ENCODE measurements at places on chromosomes 5 and 9. TPM values are rescaled to one million over a fixed set of nuclear protein-coding genes. Genes with fewer than 3 reads are reported as not detected.

The SOWAHA gene
- total RNA-seq = 0.07 TPM

The EQTN gene
- total RNA-seq = not detected

The ADRA1B gene
- not detected for total RNA-seq

The HTR4 gene
- not detected for total RNA-seq

The HAVCR2 gene
- total RNA-seq = 6.6 TPM

The IFNA21 gene
- total RNA-seq = not detected

The RORB gene
- total RNA-seq = not detected

The ORM2 gene
- total RNA-seq = not detected

The ACOT12 gene
- not detected for total RNA-seq

- no peaks in the 10 kb centered on the region for H3K36me3 ChIP-seq
- DNase-seq = no peak
- no peaks in the 10 kb centered on the region for H3K27me3 ChIP-seq
- no peaks in the 10 kb centered on the region for H3K4me1 ChIP-seq
Observed at GRCh38 chr5:116518423-116518822, 56.2 kb downstream of the SEMA6A start.

DNA sequence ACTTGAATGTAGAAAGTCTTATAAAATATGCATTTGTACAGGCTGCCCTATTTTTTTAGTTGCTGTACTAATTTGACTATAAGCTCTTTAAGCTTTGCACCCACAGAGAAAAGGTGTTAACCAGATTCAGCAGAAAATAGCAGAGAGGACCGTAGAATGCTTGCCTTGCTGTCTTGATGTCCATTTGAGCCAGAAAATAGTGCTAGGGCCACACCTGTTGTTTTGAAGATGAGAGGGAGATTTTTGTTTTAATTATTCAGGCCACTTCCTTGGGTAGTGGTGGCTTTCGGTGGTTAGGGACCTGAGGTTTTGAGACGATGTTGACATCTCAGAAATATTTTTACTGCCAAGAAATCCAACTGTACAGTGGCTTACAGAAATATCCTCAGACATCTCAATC, 196.0 kb downstream of the SPATA31D1 start:
- no peaks in the 10 kb centered on the region for H3K36me3 ChIP-seq
- DNase-seq = no peak
- H3K4me1 ChIP-seq = no peaks in the 10 kb centered on the region
- H3K27me3 ChIP-seq = no peaks in the 10 kb centered on the region
- no peak overlapping the region for H3K4me3 ChIP-seq

DNA sequence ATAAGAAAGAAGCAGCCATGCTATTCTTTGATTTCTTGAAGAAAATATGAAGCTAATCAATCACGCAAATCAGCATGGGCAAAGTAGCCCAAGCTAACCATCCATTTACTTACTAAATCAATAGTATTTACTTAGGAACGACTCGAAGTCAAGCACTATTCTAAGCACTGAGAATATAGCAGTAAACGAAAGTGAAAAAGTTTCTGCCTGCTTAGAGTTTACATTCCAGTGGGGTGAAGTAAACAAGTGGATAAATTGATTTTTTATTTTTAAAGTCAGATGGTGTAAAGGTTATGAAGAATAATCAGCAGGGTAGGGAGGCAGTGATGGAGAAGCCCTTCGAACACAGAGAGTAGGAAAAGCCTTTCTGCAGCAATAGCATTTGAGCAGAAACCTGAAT, 5.5 kb downstream of the TSTD2 start:
- H3K4me1 ChIP-seq = peaks cover 11% of the 10 kb centered on the region

DNA sequence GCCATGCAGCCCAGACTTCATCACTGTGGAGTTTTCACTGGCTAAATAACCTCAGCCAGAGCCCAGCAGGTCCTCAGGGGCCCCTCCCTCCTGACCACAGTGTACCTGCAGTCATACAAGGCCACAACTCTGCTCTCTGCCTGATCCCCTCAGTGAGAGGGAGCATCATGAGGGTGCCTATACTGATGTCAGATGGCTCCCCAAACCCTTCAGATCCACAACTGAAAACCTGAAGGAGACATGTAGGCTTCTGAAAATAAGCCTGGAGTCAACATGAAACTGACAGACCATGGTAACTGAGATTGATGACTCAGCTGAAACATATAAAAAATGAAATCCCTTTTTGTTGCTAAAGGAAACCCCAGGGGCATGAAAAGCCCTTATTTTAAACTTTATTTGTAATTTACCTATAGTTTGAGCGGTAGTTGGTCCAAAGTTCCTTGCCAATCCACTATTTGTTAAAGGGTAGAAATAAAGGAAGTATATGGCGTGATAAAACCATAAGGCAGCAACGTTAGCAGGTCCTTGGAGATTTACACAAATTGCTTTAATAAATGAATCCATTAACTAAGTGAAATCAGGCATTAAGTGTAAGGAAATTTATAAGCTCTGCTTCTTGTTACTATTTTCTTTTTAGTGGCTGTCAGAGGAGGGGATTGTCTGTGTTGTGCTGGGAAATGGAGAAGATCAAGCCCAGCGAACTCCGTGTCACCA, 68.3 kb downstream of the FGF1 start:
- no peaks in the 10 kb centered on the region for H3K36me3 ChIP-seq
- H3K27me3 ChIP-seq = no peaks in the 10 kb centered on the region

DNA sequence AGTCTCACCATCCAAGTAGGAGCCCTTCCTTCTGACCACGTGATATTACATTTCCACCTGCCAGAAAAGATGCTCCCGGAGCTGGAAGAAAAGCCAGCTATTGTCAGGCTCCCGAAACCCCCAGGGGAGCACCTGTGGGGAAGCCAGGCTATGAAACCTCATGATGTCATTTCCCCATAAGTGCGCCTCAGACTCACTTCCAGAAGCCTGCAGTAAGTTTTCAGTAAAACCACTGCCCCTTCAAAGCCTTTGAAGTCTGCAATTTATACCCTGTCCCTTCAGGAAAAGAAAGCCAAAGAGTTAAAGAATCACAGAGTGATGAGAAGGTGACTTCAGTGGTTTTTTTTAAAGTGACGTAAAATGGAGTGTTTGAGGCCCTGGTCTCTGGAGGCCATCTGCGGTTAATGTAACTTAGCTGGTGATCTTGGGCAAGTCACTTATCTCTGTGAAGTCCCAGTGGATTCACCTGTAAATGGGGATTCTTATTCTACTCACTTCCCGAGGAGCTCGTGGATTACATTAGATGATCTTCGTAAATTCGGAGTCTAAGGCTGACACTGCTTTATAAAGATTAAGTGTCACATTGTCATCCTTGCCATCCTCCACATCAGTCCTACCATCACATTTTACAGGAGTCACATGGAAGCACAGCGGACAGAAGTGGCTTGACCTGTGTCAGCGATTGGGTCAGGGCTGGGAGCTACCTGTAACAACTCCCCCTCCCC, 2.6 kb upstream of the SEMA6A start:
- H3K36me3 ChIP-seq = no peaks in the 10 kb centered on the region
- DNase-seq = no peak
- no peak overlapping the region for H3K4me3 ChIP-seq
- peaks cover 12% of the 10 kb centered on the region for H3K27me3 ChIP-seq

DNA sequence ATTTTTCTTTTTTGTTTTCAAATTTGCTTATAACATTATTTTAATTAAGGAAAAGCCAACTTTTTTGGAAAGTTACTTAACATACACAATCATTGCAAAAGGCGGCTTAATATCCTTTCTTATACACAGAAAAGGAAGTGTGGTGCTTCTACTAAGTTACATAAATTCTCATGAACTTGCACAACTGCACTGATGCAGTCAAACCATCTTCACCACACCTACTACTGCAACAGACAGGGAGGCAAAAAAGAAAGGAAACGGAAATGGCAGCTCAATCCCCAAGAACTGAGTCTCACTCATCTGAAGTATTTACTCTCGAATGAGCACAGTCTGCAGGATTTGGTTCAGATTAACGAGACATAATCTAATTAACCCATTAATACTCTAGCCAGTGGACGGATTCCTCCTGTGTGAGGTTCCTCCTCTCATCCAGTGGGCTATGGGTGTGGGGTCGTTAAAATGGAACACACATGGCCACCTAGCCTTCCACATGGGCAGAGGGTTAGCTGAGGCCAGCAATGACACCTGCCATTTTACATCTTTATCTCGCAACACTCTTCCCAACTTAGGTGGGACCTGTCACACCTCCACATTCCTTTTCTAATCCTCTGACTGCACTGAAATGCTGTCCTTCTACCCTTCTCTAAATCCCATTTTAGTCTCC, 30.0 kb downstream of the GOLM1 start:
- no peak overlapping the region for H3K27ac ChIP-seq
- H3K4me3 ChIP-seq = no peak overlapping the region
- H3K4me1 ChIP-seq = no peaks in the 10 kb centered on the region
- DNase-seq = no peak

- no peak overlapping the region for H3K4me3 ChIP-seq
- H3K27me3 ChIP-seq = no peaks in the 10 kb centered on the region
- H3K27ac ChIP-seq = no peak overlapping the region
- no peak for DNase-seq
Observed at GRCh38 chr5:35183556-35183955, 46.7 kb downstream of the PRLR start.

DNA sequence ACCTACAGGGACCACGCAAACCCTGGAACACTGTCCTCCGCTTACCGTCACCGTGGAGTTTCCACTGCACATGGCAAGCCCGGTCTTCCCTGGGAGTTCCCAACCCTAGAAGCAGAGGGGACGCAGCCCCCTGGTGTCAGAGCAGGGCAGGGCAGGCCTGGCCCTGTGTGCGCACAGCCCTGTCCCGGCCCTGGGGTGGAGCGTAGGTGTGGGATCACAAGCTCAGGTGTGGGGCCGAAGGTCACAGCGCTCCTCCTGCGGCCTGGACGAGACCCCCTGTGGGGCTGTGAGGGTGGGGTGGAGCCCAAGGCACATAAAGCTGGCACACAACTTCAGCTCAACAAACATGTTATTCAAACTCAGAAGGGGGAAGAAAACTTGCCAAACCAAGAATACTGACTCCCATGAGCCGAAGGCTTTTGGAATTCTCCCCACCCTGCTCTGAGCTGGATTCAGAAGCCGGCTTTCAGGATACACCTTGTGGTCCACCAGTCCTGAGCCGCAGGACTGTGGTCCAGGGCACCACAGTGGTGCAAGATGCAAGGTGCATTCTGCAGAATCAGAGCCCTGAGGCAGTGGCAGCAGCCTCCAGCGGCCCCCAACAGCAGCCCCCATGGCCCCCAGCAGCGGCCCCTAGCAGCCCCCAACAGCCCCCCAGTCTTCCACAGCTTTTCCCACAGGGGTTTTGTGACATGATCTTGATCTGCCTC, 11.8 kb upstream of the EXOC3 start:
- H3K36me3 ChIP-seq = no peaks in the 10 kb centered on the region
- H3K27me3 ChIP-seq = no peaks in the 10 kb centered on the region
- DNase-seq = no peak
- no peaks in the 10 kb centered on the region for H3K4me1 ChIP-seq
- H3K27ac ChIP-seq = no peak overlapping the region

GRCh38 chr5:179858586-179859427, at the start of gene MRNIP:
Gene MRNIP (minus strand): TSS chr5:179858817. CDS start chr5:179858796, 21 bp downstream.
- H3K27ac ChIP-seq = peak within 1 kb of the TSS; percentile 88
- peak within 1 kb of the TSS; percentile 98 for H3K4me3 ChIP-seq
- H3K4me1 ChIP-seq = peaks cover 6% of the 10 kb centered on the region

DNA sequence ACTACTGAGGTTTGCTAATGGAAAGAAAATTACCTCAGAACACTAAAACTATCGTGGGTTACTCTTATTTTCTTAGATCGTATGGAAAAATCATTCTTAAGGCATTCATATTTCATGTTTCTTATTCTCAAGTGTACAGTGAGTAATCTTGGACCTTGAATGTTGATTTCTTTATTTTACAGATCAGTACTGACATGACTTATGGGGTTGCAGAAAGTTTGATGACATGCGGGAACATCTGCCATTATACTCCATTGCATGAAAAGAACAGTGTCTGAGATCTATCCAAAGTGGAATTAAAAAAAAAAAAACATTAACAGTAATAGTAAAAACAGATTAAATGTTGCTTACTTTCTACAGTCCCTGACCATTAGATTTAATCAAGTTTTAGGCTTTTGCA, 1290.2 kb upstream of the WWC1 start:
- H3K27me3 ChIP-seq = no peaks in the 10 kb centered on the region
- no peak for DNase-seq
- no peaks in the 10 kb centered on the region for H3K36me3 ChIP-seq
- no peaks in the 10 kb centered on the region for H3K4me1 ChIP-seq
- no peak overlapping the region for H3K27ac ChIP-seq
- H3K4me3 ChIP-seq = no peak overlapping the region

DNA sequence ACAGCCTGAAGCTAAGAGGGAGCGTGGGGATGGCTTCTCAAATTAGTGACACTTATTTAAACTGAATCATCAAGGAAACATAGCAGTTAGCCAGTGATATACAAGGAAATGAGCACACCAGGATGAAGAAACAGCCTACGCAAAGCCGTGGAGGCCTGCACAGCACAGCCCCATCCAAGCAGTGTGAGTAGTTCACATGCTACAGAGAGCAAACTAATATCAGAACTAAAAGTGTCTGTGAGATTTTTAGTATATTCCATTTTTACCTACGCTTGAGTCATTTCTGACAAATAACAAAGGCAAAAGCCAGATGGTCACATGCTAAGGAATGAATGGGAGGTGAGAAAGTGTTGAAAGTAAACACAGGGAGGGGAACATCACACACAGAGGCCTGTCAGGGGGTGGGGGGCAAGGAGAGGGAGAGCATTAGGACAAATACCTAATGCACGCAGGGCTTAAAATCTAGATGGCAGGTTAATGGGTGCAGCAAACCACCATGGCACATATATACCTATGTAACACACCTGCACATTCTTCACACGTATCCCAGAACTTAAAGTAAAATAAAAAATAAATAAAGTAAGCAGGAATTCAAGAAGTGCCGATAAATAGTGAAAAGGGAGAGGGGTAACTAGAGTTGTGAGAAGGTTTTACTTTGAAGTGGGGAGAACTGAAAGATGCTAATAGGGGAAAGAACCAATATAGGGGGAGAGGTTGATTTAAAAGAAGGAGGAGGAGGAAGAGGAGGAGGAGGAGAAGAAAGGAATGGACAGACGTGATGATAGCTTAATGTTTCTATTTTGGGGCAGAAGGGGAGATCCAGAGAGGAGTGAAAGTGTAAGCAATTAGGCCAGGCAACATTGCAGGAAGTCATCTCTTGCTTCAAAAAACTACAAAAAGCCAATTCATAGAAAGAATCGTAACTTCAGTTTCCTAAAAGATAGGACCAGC, 100.9 kb upstream of the PTGER4 start:
- no peak overlapping the region for H3K4me3 ChIP-seq
- no peak for DNase-seq
- H3K27me3 ChIP-seq = no peaks in the 10 kb centered on the region
- H3K36me3 ChIP-seq = no peaks in the 10 kb centered on the region
- no peak overlapping the region for H3K27ac ChIP-seq

GRCh38 chr5:64160201-64160600, 5.4 kb upstream of the RNF180 start:
- H3K4me1 ChIP-seq = no peaks in the 10 kb centered on the region
- no peak overlapping the region for H3K4me3 ChIP-seq
- no peak for DNase-seq
- no peaks in the 10 kb centered on the region for H3K27me3 ChIP-seq
- no peaks in the 10 kb centered on the region for H3K36me3 ChIP-seq

GRCh38 chr5:81842795-81843398, 92.0 kb upstream of the SSBP2 start:
- no peak overlapping the region for H3K4me3 ChIP-seq
- no peak for DNase-seq
- no peaks in the 10 kb centered on the region for H3K27me3 ChIP-seq
- no peaks in the 10 kb centered on the region for H3K4me1 ChIP-seq

Data from CD8-positive, alpha-beta memory T cell (primary cell).